GM23248 (cell line): ENCODE measurements at places on chromosomes 13 and 19.
A peak's percentile ranks its signal among the peaks of the same experiment; 100 is the strongest.

- DNase-seq = peak; percentile 74
Observed at GRCh38 chr13:23081220-23081619, 99.6 kb upstream of the SGCG start.

- peak; percentile 79 for DNase-seq
Observed at GRCh38 chr13:29472332-29472961, 123.0 kb downstream of the SLC7A1 start.

- no peak for DNase-seq
Observed at GRCh38 chr13:26515721-26516120, 41.8 kb upstream of the WASF3 start.

DNA sequence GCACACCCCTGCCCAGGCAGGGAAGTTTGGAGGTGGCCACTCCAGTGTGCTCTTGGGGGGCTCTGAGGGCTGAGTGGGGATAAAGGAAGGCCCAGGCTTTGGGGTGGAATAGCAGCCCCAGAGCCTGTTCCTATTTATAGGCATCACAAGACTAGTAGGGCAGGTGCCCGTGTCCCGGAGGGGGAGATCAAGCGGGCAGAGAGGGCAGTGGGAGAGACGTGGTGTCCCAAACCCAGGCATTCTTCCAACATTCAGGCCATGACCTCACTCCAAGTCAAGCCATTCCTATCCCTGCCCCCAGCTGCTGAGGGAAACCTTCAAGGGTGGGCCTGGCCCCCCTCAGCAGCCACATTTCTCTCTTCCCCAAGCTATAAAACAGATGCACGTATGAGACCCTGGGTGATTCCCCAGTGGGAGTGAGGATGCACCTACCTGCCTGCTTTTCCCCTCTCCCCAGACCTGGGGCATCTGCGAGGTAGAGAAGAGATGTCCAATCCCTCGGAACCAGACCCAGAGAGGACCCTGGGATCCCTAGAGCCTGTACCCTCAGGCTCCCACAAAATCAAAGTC, 3.9 kb downstream of the WIZ start:
- DNase-seq = no peak

GRCh38 chr13:99614465-99614885, 113.2 kb downstream of the TM9SF2 start:
- no peak for DNase-seq

- DNase-seq = peak; percentile 79
Observed at GRCh38 chr13:110306960-110307766, at the start of the genes COL4A1 and COL4A2. Gene COL4A1 (minus strand): TSS chr13:110307157. CDS start chr13:110307027, 130 bp downstream. Gene COL4A2 (plus strand): TSS chr13:110307284. CDS start chr13:110307904, 620 bp downstream.

GRCh38 chr13:27005976-27006518, 165.6 kb downstream of the USP12 start:
- DNase-seq = no peak

- no peak for DNase-seq
Observed at GRCh38 chr19:10422846-10423245, 2.5 kb downstream of the PDE4A start.

DNA sequence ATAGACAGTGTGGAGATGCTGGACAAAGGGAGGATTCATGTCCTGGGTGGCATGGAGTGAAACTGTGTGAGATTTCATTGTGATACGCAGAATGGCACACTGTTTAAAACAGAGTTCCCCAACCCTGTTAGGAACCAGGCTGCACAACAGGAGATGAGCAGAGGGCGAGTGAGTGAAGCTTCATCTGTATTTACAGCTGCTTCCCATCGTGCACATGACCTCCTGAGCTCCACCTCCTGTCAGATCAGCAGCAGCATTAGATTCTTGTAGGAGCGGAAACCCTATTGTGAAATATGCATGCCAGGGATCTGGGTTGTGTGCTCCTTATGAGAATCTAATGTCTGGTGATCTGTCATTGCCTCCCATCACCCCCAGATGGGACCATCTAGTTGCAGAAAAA, 72.5 kb downstream of the RAP2A start:
- DNase-seq = peak; percentile 6

GRCh38 chr13:67147342-67148133, 82.6 kb downstream of the PCDH9 start:
- DNase-seq = peak; percentile 2

- peak; percentile 52 for DNase-seq
Observed at GRCh38 chr19:38736413-38737280, 7.6 kb downstream of the CAPN12 start.

- DNase-seq = peak; percentile 89
Observed at GRCh38 chr19:49119411-49120324, at the start of gene PPFIA3. Gene PPFIA3 (plus strand): TSS chr19:49119544. CDS start chr19:49127874, 8,330 bp downstream.

DNA sequence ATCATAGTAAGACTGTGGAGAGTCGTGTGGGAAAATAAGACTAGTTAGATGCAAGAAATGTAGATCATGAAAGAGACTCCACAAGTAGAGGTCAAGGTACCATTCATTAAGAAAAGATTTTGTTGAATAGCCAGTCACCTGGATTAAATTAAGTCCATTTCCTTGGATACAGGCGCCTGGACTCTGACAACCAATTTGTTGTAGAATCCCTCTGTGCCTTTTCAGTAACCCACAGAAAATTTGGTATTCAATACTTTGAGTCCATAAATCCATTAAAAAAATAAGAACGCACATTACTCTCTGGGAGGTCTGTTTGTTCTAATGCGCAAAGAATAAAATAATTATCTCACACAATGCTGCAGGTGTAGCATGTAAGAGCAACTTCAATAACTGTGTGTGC, 469.4 kb downstream of the KLF12 start:
- DNase-seq = no peak

GRCh38 chr13:28885181-28885580, 65.0 kb downstream of the MTUS2 start:
- no peak for DNase-seq

DNA sequence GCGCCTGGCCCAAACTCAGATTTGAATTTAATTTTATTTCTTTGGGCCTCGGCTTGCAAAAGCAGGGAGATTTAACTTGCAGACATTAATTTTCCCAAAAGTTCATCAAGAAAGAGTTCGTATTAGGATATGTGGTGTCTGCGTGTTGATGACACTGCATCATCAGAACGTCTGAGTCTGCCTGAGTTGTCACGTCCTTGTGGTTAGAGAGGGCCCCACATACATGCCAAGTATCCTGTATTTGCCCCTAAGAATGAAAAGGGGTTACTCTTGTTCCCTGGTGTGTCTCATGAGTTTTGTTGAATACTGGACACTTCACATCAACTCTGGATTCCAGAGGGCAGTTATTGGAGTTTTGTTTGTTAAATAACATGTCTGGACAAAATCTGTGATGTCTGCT, 5.6 kb upstream of the TEX29 start:
- peak; percentile 65 for DNase-seq

GRCh38 chr13:37598597-37598996, at the start of gene POSTN:
Gene POSTN (minus strand): TSS chr13:37598768. CDS start chr13:37598726, 42 bp downstream.
- DNase-seq = peak; percentile 34

- DNase-seq = no peak
Observed at GRCh38 chr13:24142886-24143285, 17.6 kb upstream of the SPATA13 start.

- no peak for DNase-seq
Observed at GRCh38 chr13:20272588-20273171, 40.6 kb upstream of the GJB6 start.

DNA sequence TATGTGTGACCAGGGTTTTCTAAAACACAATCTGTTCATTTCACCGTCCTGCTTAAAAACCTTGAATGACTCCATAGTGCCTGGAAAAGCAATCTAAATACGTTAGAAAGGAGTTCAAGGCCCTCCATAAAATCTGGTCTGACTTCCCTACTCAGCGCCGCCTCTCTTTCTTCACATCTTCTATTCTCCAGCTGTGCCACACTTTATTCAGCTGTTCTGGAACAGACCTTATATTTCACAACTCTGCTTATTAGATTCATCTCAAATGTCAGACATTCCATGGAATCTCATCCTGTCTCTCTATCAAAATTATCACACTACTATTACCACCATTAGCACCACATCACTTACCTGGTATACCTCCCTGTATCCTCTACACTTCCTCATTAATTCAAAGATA, 19.8 kb upstream of the SPART start:
- DNase-seq = no peak

DNA sequence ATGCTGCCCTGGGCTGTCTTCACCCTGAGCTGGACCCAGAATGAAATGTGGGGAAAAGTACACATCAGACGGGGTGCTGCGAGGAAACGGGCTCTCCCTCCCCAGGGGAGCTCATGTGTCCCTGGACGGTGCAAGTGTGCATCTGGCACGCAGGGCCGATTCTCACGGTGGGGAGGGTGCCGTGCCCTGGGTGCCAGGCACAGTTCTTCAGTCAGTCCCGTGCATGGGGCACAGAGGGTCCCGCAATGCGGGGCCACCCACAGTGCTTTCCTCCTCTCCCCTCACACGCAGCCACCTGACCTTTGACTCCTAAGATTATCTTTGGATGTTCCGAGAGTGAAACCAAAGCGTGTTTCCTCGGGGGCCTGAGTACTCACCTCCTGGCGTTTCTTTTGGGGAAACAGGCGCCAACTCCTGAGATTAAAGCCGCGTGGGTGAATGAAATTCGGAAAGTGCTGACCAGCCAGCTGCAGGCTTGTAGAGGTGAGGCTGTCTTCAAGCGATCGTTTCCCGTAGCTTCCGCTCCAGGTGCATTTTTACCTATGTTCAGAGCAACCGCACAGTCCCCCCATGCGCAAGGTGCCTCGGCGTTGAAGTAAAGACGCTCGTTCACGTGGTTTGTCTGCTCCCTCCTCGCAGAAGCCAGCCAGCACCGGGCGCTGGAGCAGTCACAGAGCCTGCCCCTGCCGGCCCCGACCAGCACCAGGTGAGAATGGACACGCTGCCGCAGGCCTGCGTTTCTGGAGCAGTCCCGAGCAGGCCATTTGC, 17.5 kb upstream of the F7 start:
- no peak for DNase-seq

- peak; percentile 39 for DNase-seq
Observed at GRCh38 chr13:91375116-91375729, 23.2 kb upstream of the GPC5 start.

- DNase-seq = no peak
Observed at GRCh38 chr19:46499692-46500091, 4.0 kb upstream of the PNMA8B start.

DNA sequence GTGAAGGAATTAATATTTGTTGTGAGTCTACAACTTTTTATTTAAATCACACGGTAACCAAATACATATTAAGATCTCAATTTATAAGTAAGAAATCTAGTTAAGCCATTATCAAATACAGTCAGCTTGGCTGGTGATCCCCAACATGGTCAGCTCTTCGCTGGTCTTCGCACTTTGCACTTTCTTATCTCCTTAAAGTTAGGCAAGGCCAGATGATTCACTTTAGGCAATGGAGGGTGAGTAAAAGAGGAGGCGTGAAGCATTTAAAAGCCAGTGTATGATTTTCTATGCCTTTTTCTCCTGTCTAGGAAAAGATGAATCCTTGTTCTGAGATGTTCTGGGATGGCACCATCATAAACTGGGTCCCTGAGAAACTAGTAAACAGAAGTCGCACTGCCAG, 793.7 kb upstream of the ARGLU1 start:
- peak; percentile 79 for DNase-seq

DNA sequence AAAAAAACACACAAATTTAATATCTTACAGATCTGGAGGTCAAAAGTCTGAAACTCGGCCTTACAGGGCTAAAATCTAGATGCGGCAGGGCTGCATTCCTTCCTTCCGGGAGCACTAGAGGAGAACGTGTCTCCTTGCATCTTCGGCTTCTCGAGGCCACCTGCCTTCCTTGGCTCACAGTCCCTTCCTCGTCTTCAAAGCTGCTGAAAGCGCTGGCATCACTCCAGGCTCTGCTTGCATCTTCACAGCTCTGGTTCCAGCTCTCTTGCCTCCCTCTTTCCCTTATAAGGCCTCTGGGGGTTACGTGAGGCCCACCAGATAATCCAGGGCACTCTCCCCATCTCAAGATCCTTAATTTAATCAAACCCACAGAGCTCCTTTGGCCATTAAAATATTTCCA, 10.5 kb downstream of the XRCC1 start:
- no peak for DNase-seq

DNA sequence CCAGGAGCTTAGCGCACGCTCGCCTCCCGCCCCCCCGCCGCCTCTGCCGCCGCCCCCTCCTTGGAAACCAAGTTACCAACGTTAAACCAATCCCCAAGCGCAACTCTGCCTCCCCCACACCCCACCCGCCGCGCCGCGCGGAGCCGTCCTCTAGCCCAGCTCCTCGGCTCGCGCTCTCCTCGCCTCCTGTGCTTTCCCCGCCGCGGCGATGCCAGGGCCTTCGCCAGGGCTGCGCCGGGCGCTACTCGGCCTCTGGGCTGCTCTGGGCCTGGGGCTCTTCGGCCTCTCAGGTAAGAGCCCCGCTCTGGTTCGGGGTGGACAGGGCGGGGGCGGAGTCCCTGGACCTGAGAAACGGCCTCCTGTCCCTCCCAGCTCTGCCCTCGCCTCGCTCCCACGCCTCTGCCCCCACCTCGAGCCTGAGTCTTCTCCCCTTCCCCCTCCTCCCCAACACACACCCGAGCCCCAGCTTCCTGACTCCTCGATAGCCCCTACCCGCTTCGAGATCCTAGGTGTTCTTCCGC, at the start of gene ICAM5:
TSS of gene ICAM5 (plus strand) at position 117 of the 521 bp plus-strand sequence. CDS start at position 209, 92 bp downstream.
- peak; percentile 74 for DNase-seq

GRCh38 chr13:114148521-114148855, 16.1 kb upstream of the RASA3 start:
- no peak for DNase-seq

- peak; percentile 36 for DNase-seq
Observed at GRCh38 chr19:7622933-7623685, 6.2 kb downstream of the XAB2 start.

DNA sequence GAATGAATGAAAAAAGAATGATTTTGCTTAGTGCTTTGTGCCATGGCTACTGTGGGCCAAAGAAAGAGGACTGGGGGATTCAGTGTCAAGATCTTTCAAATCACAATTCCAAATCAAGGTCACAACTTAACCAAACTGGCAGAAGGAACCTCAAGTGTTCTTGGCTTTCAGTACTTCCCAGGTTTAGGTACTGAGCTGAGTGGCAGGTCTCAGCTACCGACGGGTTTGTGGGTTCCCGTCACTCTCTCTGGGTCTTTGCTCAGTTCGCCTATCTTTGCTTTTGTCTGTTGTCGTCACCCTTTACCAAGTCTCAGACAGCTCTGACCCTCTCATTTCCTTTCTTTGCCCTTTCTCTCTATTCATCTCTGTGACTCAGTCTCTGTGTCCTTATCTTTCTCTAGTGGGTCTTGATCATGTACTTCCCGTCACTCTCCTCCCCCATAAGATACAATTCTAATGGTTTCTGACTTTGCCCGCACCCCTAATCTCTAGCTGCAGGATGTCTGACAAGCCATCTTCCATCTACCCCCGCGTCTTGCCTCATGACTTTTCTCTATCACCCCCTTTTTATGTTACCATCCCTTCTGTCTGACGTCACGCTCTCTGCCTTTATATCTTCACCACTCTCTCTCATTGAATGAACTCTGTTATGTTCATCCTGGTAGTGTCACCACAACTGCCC, 33.3 kb upstream of the LRRC4B start:
- DNase-seq = no peak

- peak; percentile 18 for DNase-seq
Observed at GRCh38 chr13:73657821-73658540, 476.2 kb downstream of the KLF12 start.

DNA sequence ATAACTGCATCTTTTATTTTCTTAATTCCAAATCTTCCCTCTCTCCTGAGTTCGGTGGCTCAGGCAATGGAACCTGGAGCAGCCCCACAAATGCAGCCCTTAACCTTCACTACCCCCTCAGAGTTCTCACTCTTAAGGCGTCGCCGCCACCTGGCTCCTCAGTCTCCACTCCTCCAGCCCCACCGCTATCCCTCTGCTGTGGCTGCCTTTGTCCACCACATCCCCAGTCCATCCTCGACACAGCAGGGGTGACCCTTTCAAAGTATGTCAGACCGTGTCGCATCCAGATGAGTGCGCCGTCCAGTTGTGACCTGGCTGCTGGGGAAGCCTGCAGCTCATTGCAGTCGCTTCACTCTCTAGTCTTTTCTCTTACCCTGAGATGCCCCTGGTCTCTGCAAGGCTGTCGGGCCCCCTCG, 1.0 kb downstream of the SPPL2B start:
- DNase-seq = peak; percentile 25
